ENCODE measurements at places on chromosomes 6 and 20. TPM values are rescaled to one million over a fixed set of nuclear protein-coding genes. Genes with fewer than 3 reads are reported as not detected.

Gene GJA10
- not detected for total RNA-seq

DNA sequence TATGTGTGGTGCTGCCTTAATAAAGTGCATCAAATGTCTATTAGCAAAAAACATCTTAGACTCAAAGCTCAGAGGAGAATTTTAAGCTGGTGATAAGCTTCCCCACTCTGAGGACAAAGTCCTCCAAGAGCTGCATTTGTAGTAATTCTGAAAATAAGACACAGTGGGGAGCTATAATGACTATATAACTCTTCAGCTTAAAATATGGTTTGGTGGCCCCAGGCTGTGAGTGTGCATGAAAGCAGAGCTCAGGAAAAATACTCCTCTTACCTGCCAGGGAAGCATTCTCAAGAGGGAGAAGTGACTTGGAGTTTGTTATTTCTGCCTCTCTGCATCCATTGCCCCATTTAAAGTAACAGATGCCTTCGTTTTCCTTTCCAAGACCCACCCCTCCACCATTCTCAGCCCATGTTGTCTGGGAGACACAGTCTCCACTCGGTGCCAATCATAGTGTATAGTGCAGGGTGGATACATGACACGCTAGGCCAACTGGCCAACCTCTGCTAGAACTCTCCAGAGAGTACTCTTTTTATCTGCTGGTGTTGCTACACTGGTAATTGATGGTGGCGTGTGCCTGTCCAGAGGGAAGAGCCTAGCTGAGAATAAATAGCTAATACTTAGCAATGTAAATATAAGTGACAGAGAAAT is 229.2 kb downstream of the PHF3 start:
- no peak overlapping the region for H3K4me3 ChIP-seq
- no peak overlapping the region for H3K27ac ChIP-seq

GRCh38 chr6:158314737-158315136 is 2.5 kb downstream of the TULP4 start:
- no peak for DNase-seq
- H3K4me3 ChIP-seq = no peak overlapping the region
- H3K27ac ChIP-seq = no peak overlapping the region
- no peaks in the 10 kb centered on the region for H3K27me3 ChIP-seq

- H3K4me3 ChIP-seq = no peak overlapping the region
- H3K27ac ChIP-seq = no peak overlapping the region
- DNase-seq = no peak
- H3K4me1 ChIP-seq = no peaks in the 10 kb centered on the region
- peaks cover 17% of the 10 kb centered on the region for H3K27me3 ChIP-seq
These were observed 81.4 kb downstream of the SOBP start for GRCh38 chr6:107571354-107571753.

DNA sequence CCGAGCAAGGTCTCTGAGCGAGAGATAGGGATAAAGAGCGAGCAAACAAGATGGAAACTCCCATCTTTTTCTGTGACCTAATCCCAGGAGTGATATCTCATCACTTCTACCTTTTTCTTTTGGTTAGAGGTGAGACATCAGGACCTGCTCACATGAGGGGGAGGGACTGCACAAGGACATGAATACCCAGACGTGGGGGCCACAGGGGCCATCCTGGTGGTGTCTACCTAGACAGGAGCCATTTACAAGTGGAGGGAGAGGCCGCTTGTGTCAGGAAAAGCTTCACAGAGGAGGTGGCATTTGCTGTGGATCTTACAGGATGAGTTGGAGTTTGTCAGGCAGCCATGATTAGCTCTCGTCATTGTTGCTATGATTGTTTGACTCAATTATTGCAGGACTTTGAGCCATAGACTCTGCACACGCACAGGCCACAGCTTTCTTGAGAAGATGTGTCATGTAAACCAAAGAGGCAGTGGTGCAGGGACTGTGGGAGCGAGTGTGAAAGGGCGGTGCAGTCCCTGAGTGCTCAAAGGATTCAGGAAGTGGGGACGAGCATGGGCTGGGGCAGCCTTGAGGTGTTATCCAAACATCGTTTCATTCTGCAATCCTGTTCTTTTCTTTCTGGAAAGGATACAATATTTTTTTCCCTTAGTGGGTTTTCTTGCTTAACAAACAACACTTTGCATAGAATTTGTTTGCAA is 7.7 kb downstream of the NPEPL1 start:
- peaks cover 8% of the 10 kb centered on the region for H3K4me1 ChIP-seq
- peaks cover 23% of the 10 kb centered on the region for H3K36me3 ChIP-seq
- DNase-seq = no peak

DNA sequence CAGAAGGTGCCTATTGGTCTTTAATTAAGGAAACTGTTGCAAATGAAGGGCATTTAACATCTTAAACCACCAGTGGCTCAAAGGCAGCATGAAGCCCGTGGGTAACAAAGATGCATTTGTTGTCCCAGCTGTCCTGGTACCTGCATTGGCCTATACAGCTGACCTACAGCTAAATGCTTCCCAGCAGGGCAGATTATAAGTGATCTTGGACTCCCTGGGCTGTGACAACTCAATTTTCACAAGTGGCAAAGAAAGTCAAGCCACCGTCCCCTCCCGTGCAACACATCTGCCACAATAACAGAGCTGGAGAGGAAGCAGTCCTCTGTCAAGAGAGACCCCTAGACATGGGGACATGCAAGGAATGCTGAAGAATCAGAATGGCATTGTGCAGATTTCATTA is 31.5 kb upstream of the EDN3 start:
- peaks cover 2% of the 10 kb centered on the region for H3K36me3 ChIP-seq
- H3K4me3 ChIP-seq = no peak overlapping the region
- H3K27ac ChIP-seq = no peak overlapping the region
- H3K4me1 ChIP-seq = peaks cover 13% of the 10 kb centered on the region
- DNase-seq = no peak

DNA sequence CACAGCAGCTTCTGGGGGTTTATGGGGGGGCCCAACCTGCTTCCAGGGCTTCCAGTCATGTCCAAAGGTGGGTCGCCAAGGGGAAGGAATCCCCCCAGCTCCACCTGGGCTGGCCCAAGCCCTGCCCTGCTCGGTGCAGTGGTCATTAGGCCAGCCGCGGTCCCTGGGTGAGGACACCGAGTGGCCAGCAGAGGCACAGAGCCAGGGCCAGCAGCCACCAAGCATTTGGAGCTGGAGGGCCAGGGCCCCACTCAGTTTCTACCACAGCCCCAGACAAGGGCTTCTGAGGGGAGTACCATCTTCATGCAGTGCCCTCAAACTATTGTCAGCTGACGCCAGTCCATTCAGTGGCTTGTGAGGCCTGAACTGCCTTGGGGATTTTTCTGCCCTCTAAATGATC is 39.6 kb downstream of the TFEB start:
- no peak for DNase-seq
- no peaks in the 10 kb centered on the region for H3K36me3 ChIP-seq
- H3K4me1 ChIP-seq = no peaks in the 10 kb centered on the region
- H3K27me3 ChIP-seq = no peaks in the 10 kb centered on the region
- H3K4me3 ChIP-seq = no peak overlapping the region

DNA sequence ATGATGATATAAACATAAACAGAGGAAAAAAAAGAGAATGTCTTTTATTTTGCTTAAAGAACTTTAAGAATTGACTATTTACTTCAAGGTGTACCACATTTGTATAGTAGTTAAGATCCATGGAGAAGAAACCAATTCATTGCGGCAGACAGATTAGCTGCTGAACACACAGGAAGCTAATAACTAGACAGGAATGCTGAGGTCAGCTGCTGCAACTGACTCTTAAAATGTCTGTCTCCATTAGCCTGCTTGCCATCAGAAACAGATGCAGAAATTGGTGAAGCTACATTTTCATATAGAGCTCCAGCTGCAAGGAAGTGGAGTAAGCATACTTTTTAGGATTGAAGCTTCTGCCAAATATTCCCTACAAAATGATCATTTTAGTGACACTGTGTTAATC is 939.5 kb downstream of the EPHA7 start:
- H3K27me3 ChIP-seq = no peaks in the 10 kb centered on the region
- no peak overlapping the region for H3K4me3 ChIP-seq

DNA sequence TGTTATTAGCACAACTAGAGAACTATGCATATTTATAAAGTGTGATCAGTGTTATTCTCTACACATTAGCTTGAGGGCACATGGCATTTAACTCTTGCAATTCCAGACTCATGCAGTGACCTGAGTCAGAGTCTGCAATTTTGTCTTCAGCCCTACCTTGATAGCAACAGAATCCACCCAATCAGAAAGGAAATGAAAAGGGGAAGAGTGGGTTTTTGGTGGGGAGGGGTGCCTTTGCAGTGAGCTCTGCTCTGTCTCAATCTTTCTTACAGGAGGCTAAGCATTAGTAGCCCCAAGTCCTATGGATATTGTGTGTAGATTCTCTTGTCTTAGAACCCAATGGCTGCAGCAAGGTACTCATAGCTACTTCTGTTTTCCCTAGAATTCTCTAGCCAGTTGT is 489.2 kb downstream of the DHX35 start:
- DNase-seq = no peak
- H3K4me3 ChIP-seq = no peak overlapping the region
- H3K27me3 ChIP-seq = no peaks in the 10 kb centered on the region
- H3K4me1 ChIP-seq = no peaks in the 10 kb centered on the region

Gene XKR7
- not detected for total RNA-seq

GRCh38 chr6:84344005-84344404 is 116.6 kb upstream of the CEP162 start:
- no peaks in the 10 kb centered on the region for H3K27me3 ChIP-seq
- no peaks in the 10 kb centered on the region for H3K36me3 ChIP-seq
- no peak overlapping the region for H3K27ac ChIP-seq
- H3K4me1 ChIP-seq = no peaks in the 10 kb centered on the region
- DNase-seq = no peak

DNA sequence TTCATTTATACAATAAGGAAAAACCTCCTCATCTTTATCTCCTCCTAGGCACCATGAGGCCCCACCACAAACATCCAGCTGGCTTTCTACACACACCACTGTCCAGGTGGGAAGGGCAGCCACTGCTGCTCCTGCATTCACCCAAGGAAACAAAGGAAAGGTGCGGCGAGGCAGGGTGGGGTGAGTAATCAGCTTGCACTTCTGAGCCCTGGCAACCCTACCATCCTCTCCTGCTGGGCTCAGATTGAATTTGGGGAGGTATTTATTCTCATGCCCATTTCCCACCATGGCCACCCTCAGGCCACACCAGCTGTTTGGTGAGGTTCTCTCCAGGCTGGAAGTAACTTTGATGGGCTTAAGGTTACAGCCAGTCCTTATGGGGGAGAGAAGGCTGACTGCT is 31.2 kb upstream of the SPDEF start:
- no peak overlapping the region for H3K27ac ChIP-seq
- no peak for DNase-seq
- peaks cover 15% of the 10 kb centered on the region for H3K4me1 ChIP-seq
- no peaks in the 10 kb centered on the region for H3K27me3 ChIP-seq

Gene FAM209A
- total RNA-seq = 0.90 TPM

Gene CST7
- 117 TPM for total RNA-seq

Gene B3GALT4
- total RNA-seq = 4.1 TPM

Gene PRL
- total RNA-seq = not detected

Gene MRPS10
- total RNA-seq = 50.8 TPM

DNA sequence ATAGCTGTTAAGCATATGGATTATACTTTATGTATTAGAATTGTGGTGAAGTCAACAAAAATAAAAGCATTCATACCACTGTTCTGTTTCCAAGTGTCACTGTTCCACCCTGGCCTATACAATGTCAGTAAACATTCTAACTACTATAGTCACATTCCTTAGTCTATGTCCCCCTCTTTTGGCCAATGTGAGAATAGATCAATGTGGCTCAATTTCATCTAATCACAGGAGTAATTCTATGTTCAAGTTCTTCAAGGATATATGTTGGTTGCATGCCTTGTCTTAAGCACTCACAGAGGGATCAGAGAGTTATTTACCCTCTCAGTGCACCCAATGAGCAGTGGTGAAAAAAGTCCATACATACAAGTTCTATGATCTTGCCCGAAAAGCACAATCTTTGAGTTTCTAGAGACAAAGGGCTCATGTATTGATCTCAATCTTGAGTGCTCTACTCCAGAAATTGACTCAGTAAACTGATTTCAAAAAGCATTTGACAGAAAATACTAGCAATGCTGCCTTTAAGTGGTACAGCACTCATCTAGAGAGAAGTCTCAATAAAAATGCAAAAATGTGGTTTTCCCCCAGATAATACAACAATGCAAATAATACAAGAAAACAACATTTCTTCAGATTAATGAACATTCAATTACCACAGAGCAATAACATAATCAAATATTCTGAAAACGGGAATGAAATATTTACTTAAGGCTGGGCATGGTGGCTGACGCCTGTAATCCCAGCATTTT is 16.5 kb downstream of the SMLR1 start:
- peak; percentile 78 for DNase-seq
- H3K4me1 ChIP-seq = peaks cover 2% of the 10 kb centered on the region
- no peaks in the 10 kb centered on the region for H3K36me3 ChIP-seq

GRCh38 chr6:18277237-18278006 is 13.1 kb upstream of the DEK start:
- peak overlapping the region; percentile 42 for H3K4me3 ChIP-seq
- peaks cover 5% of the 10 kb centered on the region for H3K4me1 ChIP-seq
- DNase-seq = no peak

Gene PRDM13
- total RNA-seq = 0.05 TPM

GRCh38 chr6:143117108-143117507 is 56.4 kb downstream of the AIG1 start:
- no peak overlapping the region for H3K27ac ChIP-seq
- H3K4me1 ChIP-seq = peaks cover 3% of the 10 kb centered on the region
- H3K27me3 ChIP-seq = no peaks in the 10 kb centered on the region
- no peak overlapping the region for H3K4me3 ChIP-seq
- H3K36me3 ChIP-seq = peaks cover 1% of the 10 kb centered on the region

GRCh38 chr20:4135385-4136077 is 120.2 kb upstream of the RNF24 start:
- H3K36me3 ChIP-seq = no peaks in the 10 kb centered on the region
- peaks cover 44% of the 10 kb centered on the region for H3K4me1 ChIP-seq
- H3K4me3 ChIP-seq = peak overlapping the region; percentile 63
- no peak for DNase-seq
- peak overlapping the region; percentile 88 for H3K27ac ChIP-seq

Gene DOK5
- total RNA-seq = 37.1 TPM

Gene ZC2HC1B
- not detected for total RNA-seq

GRCh38 chr6:30202366-30202765 is 10.8 kb downstream of the TRIM26 start:
- DNase-seq = no peak
- H3K4me3 ChIP-seq = no peak overlapping the region
- H3K36me3 ChIP-seq = peaks cover 27% of the 10 kb centered on the region
- peaks cover 35% of the 10 kb centered on the region for H3K4me1 ChIP-seq
- no peaks in the 10 kb centered on the region for H3K27me3 ChIP-seq

DNA sequence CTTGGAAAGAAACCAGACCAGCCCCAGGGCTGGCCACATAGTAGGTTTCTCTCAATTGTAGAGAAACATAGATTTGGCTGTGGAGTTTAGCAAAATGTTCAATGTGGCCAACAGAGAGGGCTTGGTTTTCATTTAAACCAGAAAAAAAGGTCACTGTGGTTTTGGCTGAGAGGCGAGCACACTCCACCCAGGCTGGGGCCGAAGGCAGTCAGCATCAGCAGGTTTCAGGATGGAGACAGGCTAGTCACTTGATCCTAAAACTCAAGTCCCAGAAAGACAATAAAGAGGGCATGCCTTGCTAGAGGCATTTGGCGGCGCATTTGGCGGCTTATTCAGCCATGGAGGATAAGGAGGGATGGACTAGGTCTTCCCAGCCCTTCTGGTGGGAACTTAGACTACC is 73.1 kb downstream of the PRND start:
- peak overlapping the region; percentile 72 for H3K27ac ChIP-seq
- H3K36me3 ChIP-seq = peaks cover 76% of the 10 kb centered on the region
- H3K27me3 ChIP-seq = no peaks in the 10 kb centered on the region
- H3K4me1 ChIP-seq = peaks cover 24% of the 10 kb centered on the region
- H3K4me3 ChIP-seq = peak overlapping the region; percentile 35

All from activated CD4-positive, alpha-beta T cell treated with anti-CD3 and anti-CD28 coated beads, Interleukin-2, amount 10 ng/mL, durations not matched to agents 24 days and 14 days (primary cell).